Common myeloid progenitor, CD34-positive (primary cell): ENCODE measurements at places on chromosomes 4 and X.

DNA sequence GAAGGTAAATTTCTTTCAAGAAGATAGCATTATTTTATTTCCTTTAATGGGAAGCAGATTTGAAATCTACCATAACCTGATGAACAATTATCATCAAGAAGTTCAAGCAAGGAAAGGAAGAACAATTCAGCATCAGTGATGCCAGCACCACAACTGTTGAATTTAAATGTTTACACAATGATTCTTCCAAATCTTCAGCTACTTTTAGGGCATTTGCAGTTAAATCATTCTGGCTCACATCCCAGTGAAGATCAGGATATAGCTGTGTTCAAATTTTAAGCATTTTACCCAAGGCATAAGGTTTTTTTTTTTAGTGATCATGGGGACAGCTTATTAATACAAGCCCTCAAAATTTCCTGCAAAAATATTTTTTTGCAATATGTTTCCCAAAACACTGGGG, 112.9 kb downstream of the SHISA3 start:
- no peak for DNase-seq

- no peak for DNase-seq
Observed at GRCh38 chr4:139767585-139767984, 102.0 kb downstream of the MGST2 start.

DNA sequence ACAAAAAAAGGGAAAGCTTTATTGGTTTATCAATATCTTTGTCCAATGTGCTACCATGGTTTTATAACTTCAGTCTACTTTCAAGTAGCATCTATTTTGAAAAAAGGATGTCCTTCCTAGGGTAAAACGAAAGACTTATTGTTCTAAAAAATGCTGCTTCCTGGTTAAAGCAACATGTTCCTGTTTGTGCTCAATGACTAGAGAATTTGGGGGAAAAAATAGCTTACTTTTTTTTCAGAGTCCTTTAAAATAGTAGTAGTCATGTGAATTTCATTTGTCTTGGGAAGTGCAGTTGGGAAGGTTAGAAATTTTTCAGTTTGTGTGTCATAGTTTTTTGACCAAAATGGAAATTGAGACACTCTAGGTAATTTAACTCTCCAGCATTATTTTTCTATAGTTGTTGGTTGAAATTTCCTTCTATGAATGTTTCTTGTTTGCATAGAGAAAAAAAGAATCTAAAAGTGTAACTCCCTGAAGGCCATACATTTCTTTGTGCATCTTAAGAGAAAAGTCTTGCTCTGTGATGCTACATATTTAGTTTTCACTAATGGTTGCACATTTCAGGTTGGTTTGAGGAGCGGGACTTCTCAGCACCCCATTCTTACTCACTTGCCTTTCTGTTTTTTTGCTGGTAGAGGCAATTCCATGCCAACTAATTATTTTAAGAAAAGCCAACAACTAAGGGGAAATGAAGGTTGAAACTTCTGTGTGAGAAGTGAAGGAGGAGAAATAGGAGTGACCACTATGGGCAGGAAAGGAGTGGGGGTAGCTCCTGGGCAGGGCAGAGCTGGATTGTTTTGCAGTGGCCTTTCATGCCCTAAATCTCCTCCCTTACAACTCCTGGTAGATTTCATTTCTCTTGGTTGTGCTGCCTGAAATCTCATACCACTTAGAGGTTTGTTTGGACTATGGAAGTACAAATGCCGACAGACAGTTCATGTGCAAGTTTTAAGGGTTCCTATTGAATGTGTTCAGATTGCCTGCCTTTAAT, 76.4 kb downstream of the RAPGEF2 start:
- no peak for DNase-seq

DNA sequence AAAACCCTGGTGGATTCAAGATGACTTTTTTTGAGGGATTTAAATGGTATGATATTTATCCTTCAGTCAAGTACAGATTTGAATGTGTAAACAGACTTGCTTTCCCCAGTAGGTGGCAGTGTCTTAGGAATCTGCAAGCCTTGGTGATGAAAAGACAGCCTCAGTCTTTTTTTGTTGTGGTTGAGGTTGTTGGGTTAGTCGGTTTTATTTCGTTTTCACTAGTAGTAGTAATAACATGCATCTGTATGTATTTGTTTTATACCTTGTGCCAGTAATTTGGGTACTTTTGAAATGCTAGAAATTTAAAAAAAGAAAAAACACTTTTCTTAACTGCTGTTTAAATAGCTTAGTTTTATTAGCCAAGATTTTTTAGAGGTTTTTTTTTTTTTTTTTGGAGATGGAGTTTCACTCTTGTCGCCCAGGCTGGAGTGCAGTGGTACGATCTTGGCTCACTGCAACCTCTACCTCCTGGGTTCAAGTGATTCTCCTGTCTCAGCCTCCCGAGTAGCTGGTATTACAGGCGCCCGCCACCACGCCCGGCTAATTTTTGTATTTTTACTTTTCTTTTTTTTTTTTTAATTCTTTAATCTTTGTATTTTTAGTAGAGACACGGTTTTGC, 39.2 kb downstream of the COPS4 start:
- peak; percentile 95 for DNase-seq

DNA sequence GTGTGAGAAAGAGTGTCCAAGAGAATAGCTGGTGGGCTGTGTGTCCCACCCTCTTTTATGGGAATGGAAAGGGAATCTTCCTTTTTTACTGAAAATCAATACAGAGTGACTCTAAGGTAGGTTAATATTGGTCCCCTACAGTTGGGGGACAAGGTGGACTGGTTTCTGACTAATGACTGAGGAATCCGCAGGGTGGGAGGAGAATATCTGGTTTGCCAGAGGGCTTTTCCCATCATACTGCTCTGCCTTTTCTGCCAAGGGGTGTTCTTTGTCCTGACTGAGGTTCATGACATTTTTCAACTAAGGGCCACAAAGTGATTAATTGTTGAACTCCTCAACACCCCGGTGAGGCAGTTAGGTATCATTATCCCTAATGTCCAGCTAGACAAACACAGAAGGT, 261.6 kb downstream of the SPATA18 start:
- no peak for DNase-seq
